ENCODE measurements at places on chromosomes 12 and 14. TPM values are rescaled to one million over a fixed set of nuclear protein-coding genes. Genes with fewer than 3 reads are reported as not detected.

DNA sequence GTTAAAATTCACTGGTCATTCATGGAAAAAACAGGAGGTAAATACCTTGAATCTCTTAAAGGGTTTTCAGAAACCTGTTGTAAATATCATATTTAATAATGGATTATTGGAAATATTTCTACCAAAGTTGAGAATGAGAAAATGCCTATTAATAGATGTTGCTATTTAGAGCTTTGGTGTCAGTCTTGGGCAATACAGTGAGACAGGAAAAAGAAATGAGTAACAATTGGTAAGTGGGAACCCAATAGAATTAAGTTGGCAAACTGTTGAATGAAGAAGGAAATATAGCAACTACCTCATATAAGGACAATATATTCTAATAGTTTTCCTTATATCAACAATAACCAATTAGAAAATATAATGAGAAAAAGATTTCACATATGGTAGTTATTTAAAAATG, 78.0 kb downstream of the ATF7IP start:
- no peak for DNase-seq

The MARK3 gene
- total RNA-seq: 51.9 TPM

GRCh38 chr12:49693931-49694444, 13.2 kb downstream of the FMNL3 start:
- DNase-seq: no peak

The CLEC4D gene
- not detected for total RNA-seq

- no peak for DNase-seq
Measured at GRCh38 chr12:46454981-46455380, 82.4 kb upstream of the SLC38A2 start.

DNA sequence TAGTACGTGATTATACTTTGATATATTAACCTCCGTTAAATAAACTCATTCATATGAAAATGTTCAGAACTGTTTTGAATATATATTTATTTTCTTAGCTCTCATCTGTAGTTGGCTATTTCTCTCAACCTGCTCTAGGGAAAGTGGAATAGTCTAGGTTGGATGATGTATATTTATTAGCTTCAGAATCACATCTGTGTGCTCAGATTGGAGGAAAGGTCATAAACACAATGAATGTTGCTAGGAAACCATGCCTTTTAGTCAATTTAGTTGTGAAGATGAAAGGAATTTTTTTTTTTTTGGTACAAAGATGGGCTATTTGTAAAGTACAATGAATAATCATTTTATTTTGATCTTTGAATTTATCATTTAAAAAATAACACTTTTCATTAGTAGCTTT, 439.1 kb downstream of the FOXG1 start:
- no peak for DNase-seq

GRCh38 chr12:53212931-53213330, 5.9 kb upstream of the ITGB7 start:
- no peak for DNase-seq

The TTC9 gene
- total RNA-seq: 10.5 TPM

The SMCO3 gene
- not detected for total RNA-seq

The NID2 gene
- 0.27 TPM for total RNA-seq

DNA sequence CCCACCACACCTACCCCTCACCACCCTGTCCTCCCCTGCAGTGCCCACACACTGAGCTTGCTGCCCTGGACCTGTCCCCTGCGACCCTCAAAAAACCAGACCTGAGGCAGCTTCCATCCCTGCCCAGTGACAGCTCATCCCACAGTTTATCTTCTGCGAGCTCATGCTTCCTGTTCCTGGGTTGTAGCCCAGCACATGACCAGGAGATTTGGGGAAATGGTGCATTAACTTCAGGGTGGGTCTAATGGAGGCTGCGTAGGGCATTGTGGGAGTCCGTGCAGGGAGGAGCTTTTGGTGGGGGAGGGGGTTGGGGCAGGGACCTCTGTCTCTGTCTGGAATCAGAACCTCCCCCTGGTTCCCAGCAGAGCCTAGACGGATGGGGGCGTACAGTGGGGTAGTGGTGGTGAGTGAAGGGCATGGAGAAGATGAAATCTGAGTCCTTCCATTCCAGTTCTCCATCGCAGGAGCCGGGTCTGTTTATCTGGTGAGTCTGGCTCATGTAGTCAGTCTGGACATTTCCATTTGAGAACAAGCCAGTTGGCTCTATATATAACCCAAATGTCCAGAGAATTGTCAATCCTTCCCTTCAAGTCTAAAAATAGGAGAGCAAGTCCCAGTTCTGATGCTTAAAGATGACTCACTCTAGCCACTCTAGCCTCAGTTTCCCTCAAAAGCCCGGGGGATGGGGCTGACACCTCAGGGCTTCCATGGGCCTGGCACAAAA, 270.9 kb downstream of the CACNA1C start:
- no peak for DNase-seq

- DNase-seq: no peak
Measured at GRCh38 chr12:76790564-76791552, 26.9 kb downstream of the ZDHHC17 start.

DNA sequence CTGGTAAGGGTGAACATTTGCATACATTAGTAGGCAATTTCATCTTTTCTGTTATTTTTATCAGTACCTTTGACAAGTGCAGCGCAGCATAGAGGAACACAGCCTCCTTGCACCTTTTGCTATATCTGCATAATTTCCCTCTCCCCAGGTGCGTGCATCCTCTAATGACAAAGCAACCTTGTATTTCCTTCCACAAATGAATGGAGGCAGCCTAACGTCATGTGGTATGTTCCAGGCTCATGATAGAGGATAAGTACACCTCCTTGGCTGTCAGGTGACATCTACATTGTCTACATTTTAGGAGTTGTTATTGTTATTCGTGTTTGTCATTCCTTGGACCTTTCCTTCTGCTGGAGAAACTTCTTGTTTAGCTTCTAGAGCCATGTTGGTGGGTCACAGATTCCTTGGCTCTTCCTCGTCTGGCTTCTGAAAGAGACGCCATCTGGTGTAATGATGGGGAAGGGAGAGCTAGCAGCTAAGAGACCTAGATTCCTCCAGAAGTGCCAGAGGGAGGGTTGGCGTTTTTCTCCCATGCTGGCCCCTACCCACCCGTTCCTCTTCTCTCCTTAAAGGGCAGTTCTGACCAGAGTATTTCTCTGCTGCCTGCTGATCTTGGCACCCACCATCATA, 37.0 kb downstream of the EVL start:
- DNase-seq: no peak

DNA sequence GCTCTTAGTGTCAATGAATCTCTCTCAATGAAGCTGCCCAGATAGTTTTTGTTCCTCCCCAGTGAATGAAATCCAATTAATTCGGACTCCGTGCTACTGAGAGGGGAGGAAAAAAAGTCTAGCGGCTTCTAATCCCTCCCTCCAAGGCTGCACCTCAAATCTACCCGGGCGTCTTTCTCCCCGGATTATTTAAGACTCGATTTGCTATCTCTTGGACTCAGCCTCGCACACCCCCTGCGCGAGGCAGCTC, 134 bp downstream of the DUSP6 start:
- no peak for DNase-seq

- no peak for DNase-seq
Measured at GRCh38 chr12:39378341-39378740, 64.6 kb downstream of the KIF21A start.

The KERA gene
- total RNA-seq: not detected

The GPRC5A gene
- 3.5 TPM for total RNA-seq

DNA sequence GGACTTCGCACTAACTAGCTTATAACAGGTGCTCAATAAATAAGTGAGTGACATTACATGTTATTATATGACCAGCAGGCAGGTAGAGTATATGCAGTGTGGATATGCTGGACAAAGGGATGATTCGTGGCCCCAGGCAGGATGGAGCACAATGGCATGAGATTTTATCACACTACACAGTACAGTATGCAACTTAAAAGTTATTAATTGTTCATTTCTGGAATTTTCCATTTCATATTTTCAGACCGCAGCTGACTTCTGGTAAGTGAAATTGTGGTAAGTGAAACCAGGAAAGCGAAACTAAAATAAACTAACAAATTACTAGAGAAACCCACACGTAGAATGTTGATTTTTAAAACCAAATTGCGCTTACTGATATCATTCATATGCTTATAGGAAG, 3.3 kb downstream of the PARP11 start:
- DNase-seq: no peak

DNA sequence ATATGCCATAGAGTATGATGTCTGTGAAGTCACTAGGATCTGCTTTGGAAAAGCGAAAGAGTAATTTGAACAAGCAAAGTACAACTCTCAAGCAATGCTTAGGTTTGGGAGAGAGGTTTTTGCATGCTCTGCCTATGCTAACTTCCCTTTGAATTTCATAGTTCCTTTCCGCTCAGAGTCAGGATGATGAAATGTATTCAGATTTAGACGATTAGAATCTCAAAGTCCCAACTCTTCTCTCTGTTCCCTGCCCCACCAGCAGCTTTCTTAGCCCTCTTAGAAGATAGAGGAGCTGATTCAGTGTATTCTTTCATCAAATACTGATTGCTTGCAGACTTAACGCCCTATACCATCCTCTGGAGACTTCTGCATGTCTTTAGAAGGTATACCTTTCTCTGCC, 11.5 kb downstream of the RAB5B start:
- DNase-seq: no peak

The SNX6 gene
- total RNA-seq: 43.0 TPM

DNA sequence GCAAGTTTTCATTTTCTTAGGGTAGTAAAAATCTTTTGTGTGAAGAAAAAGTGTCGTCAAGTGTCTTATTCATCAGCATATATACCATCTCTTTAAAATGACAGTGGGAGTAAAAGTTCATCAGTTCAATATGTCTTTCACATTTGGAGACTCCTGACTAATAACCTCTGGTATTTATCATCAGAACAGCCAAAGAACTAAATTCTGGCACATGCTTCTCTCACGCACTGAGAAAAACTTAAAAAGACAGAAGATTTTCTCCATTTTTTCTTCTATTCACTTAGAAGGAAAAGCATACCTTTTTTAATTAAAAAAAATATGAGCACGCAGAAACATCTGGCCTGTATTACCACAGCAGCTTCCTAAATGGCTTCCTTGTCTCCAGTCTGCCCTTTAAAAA, 265.7 kb downstream of the AKAP6 start:
- no peak for DNase-seq

GRCh38 chr14:90060965-90061684, 669 bp upstream of the KCNK13 start:
- DNase-seq: no peak
